LoVo (cell line): ENCODE measurements at places on chromosomes 1 and 21.

- DNase-seq = no peak
These were observed 203.1 kb downstream of the DENND1B start for GRCh38 chr1:197572169-197572568.

GRCh38 chr21:28953247-28953646 is 39.4 kb downstream of the LTN1 start:
- no peak for DNase-seq

DNA sequence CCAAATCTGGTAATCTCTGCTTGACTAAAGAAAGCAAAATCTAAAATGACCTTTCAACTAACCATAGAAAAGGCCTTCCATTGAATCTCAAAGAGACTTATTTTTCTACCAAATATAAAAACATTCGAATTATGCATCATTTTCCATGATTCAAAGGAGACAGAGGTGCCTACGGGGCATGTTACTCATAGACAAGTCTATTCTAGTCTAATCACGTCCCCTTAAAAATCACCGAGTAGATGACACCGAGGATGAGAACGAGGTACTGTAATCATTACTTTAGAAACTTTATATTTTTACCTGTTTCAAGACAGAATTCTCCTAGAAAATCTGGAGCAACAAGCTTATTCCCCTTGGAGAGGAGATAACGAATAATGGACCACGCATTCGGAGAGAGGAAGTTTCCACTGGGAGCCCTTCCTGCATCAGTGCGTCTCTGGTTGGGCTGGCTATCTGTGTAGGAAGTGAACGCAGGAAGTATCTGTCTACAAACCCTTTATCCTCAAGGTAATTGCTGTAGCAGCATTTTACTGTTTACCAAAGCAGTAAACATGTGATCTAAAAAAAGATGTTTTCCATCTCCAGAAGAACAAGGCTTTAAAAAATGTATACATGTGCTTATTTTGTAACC is 9.5 kb downstream of the ERG start:
- DNase-seq = no peak

DNA sequence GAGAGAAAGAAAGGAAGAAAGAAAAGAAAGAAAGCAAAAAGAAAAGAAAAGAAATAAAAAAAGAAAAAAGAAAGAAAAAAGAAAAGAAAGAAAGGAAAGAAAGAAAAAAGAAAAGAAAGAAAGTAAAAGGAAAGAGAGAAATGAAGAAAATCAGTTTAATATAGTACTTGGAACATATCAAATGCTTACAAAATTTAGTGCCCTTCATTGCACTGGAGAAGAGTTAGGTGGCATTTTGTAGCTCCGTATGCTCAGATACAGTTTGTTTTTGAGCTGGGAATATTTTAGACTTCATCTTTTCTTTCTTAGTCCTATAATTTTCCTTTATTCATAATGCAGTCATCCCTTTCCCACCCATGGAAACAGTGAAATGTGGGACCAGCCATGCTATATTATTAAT is 56.2 kb upstream of the APP start:
- DNase-seq = no peak

GRCh38 chr21:40562242-40563002 is 284.5 kb downstream of the DSCAM start:
- no peak for DNase-seq

DNA sequence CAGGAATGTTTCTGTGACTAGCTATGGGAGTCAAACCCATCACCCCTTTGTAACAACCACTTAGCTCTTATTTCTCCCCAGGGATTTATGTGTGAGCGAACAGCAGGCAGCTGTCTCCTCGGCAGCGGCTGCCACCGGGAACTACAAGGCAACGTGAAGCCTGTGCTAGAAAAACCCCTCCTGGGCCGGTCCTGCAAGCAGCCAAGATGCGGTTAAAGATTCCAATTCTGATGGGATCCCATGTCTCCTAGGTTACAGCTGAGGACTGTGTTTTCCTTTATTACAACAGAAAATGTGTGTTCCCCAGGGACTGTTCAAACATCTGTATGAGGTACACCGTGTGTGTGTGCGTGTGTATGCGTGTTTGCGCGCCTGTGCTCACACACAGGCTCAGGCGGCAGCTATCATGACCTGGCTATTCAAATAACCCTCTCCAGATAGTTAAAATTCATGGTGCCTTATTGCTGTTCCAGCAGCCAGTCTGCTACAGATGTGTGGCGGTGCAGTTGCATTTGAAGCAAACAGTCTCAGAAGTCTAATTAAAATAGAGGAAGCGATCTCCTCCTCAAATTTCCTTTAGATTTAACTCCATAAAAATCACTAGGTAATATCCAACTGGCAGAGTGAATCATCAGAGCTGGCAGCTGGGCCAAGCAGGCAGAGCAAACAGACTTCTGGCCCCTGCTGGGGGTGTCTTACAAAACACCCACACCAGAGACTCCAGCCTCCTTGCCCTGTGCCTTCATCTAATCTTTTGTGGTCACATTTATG is 68.0 kb downstream of the LMX1A start:
- no peak for DNase-seq

DNA sequence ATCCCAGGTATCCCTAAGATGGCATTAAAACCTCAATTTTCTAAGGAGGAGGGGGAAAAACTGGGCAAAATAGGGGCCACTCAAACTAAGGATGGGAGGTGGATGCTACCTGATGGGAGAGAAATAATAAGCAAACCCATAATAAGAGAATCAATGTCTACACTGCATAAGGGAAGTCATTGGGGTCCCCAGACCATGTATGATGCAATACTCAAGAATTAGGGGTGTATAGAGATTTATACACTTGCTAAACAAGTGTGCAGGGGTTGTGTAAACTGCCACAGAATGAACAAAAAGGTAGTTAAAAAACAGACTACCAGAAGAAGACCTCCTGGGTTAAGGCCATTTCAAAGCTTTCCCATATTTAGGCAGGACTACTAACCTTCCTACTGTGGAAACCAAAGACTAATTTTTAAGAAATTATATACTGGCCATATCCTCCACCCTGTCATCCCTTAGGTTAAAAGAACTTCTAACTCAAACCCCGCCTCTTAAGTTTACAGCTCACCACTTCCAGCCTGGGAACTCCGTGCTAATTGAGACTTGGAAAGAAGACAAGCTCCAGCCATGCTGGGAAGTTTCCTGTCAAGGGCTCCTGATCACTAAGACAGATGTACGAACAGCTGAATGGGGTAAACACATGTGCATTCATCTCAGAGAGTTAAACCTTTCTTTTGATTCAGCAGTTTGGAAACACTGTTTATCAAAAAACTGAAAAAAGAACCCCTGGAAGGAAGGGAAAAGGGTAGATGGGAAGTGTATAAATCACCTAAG is 64.4 kb upstream of the TLR5 start:
- no peak for DNase-seq

- no peak for DNase-seq
These were observed 265 bp downstream of the NRDC start for GRCh38 chr1:51878308-51878615.

DNA sequence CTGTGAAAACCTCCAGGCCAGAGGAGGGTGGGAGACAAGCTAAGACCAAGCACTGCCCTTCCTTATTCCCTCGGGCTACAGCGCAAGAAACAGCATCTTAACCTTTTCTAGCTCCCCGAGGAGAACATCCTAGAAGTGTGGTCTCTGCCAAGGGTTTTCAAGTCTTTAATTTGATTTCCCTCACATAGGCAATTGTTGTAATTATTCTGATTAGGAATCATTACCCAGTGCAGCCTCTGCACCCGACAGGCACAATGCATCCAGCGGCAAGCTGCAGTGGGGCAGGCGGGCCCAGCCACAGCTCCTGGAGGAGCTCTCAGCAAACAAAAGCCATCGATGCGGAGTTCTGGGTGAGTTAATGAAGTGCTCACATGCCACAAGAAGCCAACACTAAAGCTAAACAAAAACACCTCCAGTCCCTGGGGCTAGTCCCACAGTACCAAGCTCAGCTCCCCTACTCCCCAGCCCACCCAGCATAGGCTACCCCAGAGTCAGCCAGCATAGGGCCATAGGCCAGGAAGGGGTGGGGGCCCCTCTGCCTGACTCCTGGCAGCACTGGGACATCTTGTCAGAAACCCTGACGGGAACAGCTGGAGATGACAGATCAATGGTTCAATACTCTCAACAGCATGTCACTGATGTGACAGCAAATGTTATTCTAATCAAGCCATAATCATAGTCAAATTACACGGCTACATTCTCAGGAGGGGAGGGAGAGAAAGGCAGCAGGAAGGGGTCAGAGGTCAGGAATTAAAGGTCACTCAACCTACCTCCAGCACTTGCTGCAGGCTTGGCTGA is 42.5 kb downstream of the ERI3 start:
- no peak for DNase-seq

DNA sequence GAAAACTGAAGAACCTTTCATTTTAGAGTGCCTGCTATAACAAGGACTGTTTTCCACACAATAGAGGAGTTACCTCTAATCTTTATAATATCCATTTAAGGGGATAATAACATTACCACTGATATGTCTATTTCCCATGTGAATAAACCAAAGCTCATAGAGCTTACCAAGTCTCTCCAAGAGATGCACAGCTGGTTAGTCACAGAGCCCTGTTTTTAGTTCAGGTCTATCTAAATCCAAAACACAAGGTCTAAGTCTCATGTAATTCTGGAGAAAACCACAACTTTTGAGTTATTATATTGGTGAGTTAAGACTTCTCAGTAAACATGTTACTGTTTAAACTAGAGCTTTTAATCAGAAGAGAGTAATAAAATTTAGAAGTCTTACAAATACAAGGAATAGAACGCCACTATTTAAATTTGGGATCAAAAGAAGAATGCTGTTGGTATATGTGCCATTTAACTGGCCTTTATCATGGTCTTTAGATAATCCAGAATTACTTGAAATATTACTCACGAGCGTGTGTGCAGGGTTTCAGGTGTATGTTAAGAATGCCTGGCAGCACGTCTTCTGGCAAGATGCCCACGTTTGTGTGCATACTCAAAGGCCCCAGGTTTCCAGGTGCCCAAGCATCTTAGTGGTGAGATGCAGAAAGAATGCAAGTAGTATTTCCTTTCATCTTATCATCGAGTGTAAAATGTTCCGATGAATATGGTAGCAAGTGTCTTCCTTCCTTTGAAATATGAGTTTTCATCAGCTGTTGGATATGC is 190.6 kb downstream of the FMN2 start:
- DNase-seq = no peak

DNA sequence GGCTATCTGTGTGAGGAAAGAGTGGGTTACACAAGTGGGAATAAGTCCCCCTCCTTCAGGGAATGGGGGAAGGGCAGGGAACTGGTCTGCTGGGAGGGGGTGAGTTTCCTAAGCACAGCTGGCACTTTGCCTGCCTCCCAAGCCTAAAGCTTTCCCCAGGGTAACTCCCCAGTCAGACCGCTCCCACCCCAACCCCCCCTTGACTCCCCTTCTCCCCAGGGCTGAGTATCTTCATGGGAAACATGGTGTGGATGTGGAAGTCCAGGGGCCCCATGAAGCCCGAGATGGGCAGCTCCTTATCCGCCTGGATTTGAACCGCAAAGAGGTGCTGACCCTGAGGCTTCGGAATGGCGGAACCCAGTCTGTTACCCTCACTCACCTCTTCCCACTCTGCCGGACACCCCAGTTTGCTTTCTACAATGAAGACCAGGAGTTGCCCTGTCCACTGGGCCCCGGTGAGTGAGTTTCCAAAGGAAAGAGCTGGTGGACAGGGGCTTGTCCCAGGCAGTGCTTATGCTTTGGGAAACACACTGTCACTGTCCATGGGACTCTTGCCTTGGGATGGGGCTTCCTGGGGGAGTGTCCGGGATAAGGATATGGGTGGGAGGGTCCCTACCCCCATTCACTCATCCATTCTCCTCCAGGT is 14.9 kb downstream of the MOV10 start:
- DNase-seq = no peak

DNA sequence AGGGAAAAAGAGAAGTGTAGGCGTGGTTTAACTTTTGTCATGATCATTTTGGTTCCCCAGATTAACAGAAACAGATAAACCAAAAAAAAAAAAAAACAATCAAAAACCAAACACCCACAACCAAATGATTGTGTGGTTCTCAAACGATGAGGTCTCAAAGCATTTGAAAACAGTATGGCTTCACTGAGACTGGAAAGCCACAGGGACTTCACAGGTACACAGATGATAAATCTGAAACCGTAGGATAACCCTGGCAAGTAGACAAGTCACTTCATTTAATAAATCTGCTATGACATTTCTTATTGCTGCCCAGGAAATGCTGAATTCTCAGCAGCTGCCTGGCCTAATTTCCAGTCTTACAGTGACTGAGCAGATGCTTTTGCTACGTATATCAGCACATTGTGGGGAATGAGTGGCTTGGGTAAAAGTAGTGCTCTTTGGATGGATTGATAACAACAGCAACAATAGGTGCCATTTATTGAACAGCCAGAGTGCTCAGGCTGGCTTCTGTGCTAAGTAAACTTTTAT is 6.1 kb downstream of the ST6GALNAC3 start:
- DNase-seq = no peak

GRCh38 chr1:238319957-238320356 is 429.2 kb upstream of the ZP4 start:
- no peak for DNase-seq

DNA sequence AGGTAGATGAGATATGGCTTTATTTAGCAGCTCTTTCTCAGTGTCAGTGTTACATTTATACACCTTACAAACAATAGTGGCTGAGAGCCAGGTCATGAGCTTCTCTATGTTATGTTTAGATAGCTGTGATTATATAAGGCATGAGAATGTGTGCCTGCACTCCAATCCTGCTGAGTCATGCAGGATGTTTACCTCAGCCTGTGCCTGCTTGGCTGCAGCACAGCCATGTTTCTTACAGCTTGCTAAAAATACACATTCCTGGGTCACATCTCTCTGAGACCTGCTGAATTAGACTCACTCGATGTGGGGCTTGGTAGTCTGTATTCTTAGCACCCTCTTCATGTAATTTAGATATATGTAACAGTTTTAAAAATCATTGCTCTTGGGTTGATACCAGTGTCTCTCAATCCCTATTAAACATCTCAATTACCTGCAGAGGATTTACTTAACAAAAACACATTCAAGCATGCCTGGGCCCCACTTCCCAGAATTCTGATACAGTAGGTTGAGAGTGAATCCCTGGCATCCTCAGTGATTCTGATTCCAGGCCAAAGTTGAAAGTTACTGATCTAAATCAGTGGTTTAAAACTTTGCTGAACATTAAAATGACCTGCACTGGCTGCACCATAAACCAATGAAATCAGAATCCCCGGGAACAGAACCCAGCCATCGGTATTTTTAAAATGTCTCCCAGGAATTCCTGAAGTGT is 107.5 kb downstream of the GDAP2 start:
- no peak for DNase-seq

GRCh38 chr1:88873737-88874349 is 17.5 kb downstream of the GTF2B start:
- DNase-seq = no peak

DNA sequence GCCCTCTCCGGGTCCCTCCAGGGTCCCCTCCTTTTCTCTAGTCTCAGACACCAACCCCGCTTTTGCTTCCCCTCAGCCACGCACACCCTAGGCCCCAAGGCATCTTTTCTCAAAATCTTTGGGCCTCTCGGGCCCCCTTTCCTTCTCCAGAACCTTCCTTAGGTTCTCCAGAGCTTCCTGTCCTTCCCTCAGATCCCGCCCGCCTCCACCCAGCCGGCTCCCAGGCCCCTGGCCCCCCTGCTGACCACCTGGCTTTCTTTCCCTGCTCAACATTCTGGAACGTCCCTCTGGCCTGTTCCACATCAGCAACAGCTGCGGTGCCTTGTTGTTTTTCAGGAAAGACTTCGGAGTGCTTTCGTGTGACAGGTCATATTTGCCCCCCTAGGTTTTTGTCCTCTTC is 1.2 kb downstream of the ZDHHC18 start:
- DNase-seq = no peak
